Breast epithelium (tissue), 4 donors: ENCODE measurements at places on chromosomes 16 and 17. TPM values are rescaled to one million over a fixed set of nuclear protein-coding genes. Genes with fewer than 3 reads are reported as not detected.

DNA sequence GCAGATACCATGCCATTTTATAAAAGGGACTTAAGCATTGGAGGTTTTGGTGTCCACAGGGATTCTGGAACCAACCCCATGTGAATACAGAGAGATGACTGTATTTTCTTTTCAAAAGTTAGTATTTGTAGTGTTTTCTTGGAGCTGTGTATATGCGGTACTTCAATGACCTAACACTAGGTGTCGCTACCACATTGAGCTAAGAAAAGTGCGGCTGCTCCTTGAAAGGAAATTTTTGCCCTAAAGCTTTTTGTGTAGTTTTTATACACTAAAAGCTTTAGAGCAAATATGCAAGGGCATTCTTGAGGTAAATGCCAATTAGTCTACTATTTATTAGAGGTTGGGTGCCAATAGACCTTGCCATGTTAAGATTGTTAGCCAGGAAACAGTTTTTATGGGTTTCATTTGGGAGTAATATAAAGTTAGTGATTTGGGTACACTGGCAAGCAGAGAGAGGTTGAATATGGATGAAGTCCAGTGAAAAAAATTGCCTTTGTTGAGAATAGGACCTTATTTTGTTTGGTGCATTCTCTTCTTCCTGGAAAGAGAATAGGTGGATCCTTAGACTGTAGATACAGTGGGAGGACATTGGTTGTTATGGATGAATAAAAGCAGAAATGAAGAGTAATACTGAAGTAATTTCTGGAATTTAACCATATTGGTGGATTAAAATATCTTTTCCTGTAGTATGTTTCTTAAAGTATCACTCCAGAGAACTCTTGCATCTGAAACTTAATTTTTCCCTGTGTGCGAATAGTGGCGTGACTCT lies 43.3 kb downstream of the BCAS3 start:
- no peak for DNase-seq

Gene CD7
- total RNA-seq: 1.3 TPM

GRCh38 chr17:296906-297690 lies 55.5 kb downstream of the RPH3AL start:
- DNase-seq: peak; percentile 31

Gene TBC1D3C
- total RNA-seq: not detected

Gene FOXN1
- total RNA-seq: 0.29 TPM

- DNase-seq: no peak
Observed at GRCh38 chr17:47820033-47820789, 1.4 kb downstream of the OSBPL7 start.

- no peak for DNase-seq
Observed at GRCh38 chr17:63279498-63280230, 166.4 kb downstream of the CYB561 start.

- peak; percentile 35 for DNase-seq
Observed at GRCh38 chr17:16917671-16918394, 54.1 kb downstream of the TNFRSF13B start.

- no peak for DNase-seq
Observed at GRCh38 chr17:2684549-2684948, 27.0 kb downstream of the CLUH start.

DNA sequence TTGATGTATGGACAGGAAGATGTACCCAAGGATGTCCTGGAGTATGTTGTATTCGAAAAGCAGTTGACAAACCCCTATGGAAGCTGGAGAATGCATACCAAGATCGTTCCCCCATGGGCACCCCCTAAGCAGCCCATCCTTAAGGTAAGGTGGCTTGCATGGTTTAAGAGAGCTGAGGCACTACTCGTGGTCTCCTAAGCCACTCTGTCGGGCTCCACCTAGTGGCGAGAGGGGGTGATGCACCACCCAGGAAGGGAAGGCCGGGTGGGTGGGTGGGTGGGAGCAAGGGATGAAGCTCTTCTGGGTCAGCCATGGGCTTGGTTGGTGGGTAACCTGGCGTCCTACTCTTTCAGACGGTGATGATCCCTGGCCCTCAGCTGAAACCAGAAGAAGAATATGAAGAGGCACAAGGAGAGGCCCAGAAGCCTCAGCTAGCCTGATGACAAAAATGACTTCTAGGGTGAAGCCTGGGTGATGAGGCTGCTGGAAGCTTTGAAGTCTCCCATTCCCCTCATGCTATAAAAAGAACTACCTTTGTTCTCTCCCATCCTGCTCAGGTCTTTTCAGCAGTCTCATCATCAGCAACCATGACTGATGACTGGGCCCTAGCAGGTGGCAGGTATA lies 21.5 kb downstream of the GPR179 start:
- DNase-seq: no peak

Gene HOXB4
- total RNA-seq: 7.5 TPM

- DNase-seq: no peak
Observed at GRCh38 chr16:58365623-58366022, 26.6 kb upstream of the GINS3 start.

Gene PHOSPHO1
- total RNA-seq: 0.33 TPM

- DNase-seq: no peak
Observed at GRCh38 chr16:53704445-53704813, 473 bp downstream of the FTO start.

Gene CDH8
- not detected for total RNA-seq

DNA sequence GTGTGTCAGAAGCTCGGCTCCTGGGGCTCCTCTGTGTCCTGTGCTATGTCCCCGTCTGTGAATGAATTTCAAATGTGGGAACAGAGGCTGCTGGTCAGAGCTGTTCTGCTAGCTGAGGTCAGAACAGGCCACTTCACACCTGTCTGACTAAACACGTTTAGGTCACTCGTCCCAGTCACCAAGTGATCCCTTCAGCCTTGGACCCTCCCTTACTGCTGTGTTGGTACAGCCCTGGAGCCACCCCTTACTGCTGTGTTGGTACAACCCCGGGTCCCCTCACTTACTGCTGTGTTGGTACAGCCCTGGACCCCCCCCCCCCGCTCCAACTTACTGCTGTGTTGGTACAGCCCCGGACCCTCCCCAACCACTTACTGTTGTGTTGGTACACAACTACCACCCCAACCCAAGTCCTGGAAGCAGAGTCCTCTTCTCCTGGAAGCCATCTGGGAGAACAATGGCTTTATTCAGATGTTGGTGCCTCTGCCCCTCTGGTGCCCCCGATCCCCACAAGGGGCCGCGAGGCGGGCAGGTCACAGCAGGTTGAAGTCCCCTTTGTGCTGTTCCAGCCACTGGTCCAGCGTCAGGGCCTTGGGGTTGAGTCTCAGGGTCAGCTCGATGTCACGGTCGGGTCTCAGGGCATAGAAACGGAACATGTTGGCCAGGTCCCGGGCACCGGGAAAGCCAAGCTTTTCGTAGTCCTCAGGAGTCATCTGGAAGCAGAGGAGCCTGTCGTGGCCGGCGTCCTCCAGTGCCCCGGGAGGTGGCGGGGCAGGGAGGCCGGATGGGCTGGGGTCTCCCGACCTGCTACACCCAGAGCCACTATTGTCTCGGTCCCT lies 13.0 kb downstream of the NMRAL1 start:
- DNase-seq: no peak

GRCh38 chr16:85216522-85217375 lies 104.5 kb upstream of the CIBAR2 start:
- no peak for DNase-seq

DNA sequence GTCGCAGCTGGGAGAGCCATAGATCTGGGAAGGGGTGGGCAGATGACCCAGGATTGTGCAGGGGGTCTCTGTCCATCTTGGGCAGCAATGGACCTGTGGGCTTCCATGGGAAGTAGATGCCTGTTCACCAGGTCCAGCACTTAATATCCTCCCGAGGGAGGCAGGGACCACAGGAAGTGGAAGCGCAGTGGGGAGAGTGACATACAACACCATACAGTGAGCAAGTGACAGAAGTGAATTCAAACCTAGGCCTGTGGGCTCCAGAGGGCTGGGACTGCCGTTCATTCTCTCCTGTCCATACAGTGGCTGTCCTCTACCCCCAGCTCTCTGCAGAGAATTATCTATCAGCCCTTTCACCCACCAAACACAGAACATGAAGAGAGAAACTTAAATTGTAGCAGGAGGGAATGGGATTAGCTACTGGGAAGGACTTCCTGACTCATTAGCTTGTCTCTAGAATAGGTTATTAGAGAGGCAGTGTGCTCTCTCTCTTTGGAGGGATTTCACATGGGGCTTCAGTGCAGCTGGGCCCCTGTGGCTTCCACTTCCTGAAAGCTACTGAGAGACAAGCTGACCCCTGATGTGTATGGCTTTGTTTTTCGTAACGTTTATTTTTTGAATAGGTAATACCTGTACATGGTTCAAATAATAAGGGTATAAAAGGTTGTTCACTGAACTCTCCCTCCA lies 13.1 kb upstream of the SEZ6 start:
- DNase-seq: no peak

GRCh38 chr16:84291226-84291625 lies 3.5 kb upstream of the WFDC1 start:
- no peak for DNase-seq

Gene TEX19
- not detected for total RNA-seq
